GM23248 (cell line): ENCODE measurements at places on chromosomes 7 and 10. TPM values are rescaled to one million over a fixed set of nuclear protein-coding genes. Genes with fewer than 3 reads are reported as not detected.
A peak's percentile ranks its signal among the peaks of the same experiment; 100 is the strongest.

- peak; percentile 86 for DNase-seq
Measured at GRCh38 chr10:126013489-126014281, 117.3 kb downstream of the FANK1 start.

GRCh38 chr7:155860840-155861479, 48.7 kb upstream of the SHH start:
- peak; percentile 13 for DNase-seq

DNA sequence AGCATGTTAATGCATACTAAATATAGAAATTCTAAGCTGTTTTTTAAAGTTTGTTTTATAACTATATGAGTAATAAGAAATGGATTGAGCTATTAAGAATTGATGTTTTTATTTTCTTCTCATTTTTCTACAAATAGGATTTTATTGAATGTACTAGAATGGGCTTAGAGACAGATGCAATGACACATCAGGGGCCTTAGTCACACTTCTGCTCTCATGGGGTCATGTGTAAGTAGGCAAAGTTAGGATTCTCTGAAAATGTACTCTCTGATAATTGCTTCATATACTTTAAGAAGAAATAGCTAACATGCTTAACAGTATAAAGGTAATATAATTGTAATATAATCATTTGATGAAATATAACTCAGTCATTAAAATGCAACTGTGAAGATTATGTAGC, 154.6 kb downstream of the ZNF438 start:
- DNase-seq, result peak; percentile 55

DNA sequence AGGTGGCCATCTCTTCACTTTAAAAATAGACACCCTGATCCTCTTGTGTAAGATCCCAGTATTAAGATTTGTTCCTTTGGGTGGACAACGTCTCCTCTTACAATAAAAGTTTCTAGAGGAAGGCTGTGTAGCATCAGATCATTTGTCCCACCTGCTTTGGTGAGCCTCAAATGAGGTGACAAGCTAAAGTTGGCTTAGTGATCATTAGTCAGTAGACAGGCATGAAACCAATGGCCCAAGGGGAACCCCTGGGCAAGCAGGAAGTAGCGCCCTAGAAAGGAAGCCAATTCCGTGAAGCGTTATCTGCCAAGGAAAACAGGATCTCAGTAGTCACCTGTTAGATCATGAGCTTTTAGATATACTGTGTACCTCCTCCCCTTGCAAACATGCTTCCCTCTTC, 66.8 kb downstream of the PCGF5 start:
- no peak for DNase-seq

DNA sequence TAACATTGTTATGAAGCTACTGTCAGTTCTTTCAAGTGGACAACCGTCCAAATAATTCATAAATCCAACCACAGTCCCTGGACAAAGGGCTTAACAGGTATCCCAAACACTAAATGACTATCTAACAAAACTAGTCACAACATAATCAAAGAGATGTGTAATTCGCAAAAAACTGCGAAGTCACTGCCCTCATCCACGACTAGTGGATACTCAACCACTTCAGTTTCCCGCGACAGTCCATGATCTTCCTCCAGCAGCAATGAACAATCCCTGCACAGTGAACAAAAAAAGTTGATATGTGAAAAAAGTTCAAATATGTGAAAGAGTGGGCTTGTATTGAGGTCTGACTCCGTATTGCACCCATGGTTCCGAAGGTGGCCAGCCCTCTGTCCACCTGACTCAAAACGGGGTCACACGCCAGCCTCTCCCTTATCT, 287 bp downstream of the DCLRE1A start:
- peak; percentile 44 for DNase-seq

DNA sequence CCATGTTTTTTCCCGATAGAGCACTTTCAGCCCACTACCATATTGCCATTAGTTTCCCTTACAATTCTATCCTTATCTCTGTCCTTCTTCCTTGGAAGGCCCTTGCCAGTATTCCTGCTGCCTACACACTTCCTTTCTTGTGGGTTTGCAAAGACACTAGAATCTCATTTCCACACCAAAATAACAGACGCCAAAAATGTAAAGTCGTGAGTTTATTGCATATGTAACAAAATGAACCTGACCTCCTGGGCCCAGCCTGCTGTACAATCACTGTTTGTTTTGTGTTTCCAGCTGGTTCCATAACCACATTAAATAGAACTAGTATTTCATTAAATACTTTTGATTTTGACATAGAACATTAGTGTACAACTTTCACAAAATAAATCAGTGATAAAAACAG, 116.7 kb downstream of the SMURF1 start:
- DNase-seq, result no peak

GRCh38 chr7:158101821-158102450, 485.7 kb downstream of the PTPRN2 start:
- DNase-seq, result no peak

DNA sequence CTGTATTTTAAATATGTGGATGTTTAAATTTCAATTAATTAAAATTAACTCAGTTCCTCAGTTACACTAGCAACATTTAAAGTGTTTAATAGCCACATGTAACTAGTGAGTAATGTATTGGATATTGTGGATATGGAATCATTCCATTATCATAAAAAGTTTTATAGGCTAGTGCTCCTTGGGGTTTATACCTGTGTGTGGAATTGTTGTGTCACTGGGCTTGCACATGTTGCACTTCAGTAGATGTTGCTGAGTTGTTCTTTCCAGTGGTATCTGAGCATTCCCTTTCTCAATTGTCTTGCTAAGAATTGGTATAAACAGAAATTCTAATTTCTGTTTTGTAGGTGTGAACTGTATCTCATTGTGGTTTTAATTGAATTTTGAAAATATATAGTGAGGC, 113.0 kb downstream of the ADK start:
- no peak for DNase-seq

DNA sequence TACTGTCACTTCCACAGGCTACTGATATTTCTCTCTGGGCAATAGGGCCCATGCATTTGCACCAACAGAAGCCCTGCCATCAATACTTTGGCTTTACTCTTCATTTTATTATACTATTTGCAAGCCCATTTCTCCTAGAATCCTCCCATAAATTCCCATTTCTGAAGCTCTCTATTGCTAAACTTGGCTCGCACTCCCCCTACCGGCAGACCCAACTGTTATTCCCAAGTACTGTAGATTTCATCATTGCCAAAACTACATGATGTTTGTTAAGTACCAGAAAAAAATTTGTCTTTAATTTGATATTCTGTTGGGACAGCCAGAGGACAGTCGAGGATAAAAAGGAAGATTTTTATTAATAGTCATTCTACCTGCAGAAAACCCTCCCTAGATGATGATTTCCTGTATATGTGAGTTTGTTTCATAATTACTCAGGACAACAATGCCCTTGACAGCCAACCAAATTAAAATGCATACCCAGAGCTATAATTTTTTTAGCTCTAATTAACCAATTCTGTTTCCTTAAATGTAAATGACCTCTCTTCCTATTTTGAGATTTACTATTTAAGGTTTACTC, 298.6 kb downstream of the REEP3 start:
- DNase-seq, result peak; percentile 83

DNA sequence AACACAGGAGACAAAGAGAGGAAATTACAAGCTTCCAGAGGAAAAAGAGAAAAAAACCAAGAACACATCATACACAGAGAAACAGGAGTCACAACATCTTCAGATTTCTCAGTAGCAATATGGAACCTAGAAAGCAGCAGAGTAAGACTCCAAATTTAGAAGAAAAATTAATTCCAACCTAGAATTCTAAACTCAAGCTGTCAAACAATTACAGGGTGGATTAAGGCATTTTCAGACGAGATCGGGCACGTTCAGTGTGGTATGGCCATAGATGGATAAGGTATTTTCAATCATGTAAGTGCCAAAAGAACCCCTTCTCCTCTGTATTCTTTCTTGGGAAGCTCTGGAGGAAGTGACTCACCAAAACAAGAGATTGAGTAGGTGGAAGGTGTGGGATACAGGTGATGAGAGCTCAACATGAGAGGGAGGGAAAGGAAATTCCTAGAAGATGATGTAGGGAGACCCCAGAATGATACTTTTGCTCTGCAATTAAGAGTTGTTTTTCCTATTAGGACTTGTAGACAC, 51.6 kb downstream of the FAM204A start:
- no peak for DNase-seq

DNA sequence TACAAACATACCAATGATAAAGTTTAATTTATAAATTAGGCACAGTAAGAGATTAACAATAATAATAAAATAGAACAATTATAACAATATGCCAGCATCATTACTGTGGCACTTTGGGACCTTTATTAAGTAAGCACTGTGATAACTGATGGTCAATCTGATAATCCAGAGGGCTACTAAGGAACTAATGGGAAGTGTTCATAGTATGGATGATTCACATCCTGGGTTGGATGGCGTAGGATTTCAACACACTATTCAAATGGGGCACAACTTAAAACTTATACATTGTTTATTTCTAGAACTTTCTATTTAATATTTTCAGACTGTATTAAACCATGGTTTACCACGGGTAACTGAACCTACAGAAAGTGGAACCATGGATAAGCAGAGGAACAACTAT, 90.8 kb downstream of the KIF20B start:
- DNase-seq, result peak; percentile 19

DNA sequence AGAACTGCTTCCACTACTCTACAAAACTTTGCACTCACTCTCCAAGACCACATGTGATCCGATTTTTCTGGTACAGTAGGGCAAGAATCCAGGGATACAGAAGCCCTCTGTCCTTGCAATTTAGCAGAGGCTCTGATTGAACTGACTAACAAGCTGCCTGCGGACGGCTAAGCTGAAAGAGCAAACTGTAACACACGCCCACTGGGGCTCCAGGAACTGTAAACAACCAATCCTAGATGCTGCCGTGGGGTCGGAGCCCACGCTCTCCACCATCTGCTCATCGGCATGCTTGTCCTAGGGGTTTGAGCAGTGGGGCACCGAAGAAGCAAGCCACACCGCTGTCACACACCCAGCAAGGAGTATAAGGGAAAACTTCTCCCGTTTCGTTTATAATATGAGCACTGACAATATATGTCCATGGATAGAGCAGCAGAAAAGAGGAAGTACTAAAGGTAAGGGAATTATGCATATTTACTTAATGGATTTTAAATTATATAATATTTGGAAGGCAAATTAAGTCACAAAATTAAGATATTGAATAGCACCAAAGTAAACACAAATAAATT, 634.4 kb upstream of the POT1 start:
- no peak for DNase-seq

- peak; percentile 73 for DNase-seq
Measured at GRCh38 chr7:95180-95862, 97.0 kb upstream of the FAM20C start.

- no peak for DNase-seq
Measured at GRCh38 chr7:123719197-123719721, 29.5 kb downstream of the WASL start.

DNA sequence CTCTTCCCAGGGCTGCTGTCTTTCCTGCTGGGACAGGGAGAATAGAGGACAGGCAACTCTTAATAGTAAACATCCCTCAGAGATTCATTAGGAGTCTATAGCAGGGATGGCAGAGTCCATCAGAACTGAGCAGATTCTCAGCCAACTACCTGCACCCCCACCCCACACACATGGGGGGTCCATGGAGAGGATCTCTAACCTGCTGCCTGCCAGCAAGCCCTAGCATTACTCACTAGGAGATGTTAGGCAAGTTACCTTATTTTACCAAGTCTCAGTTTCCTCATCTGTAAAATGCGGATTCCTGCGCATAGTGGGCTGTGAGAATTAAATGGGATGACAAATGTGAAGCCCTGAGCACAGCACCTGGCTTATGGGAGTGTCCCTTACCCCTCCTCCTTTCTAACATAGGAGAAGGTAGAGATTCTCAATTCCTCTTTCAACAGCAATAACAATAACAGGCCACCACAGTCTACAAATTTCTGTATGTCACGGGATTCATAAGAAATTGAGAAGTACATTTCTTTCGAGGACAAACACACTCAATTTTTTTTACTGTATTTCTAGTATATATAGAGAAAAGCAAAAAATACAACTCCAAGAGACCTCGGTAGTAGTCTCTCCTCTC, 23.8 kb upstream of the WDR11 start:
- no peak for DNase-seq

DNA sequence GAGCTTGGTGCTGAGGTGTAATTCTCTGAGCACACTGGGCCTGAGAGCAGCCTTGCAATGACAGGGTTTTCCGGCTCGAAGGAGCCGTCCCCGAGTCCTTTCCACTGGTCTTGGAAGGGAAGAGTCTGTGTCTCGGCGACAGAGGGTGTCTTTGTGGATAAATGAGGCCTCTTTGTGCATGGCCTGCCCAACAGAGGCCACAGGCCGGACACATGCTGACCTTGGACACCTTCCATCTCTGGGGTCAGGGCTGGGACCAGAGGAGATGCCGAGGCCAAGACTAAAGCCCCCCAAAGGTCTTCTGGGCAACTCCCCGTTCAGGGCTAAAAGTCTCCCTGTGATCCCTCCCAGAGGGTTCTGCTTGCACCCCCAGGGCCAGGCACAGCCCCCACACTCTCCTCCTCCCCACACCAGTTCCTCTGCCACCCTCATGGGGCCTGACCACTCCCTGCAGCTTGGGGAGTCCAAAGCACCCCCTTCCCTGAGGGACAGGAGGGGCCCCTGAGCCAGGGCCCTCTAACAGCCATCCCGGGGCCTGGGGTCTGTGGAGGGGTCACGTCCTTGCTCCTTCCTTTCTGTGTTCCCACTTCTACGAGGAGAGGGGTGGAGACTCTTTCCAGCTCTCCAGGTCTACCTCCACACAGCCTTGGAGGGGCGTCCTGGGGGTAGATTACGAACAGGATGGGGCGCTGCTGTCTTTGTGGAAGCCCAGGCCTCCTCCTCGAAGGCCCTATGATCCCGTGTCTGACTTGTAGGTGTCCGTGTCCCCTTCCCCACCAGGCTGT, 130.6 kb upstream of the FAM20C start:
- no peak for DNase-seq

GRCh38 chr10:69397972-69398371, 18.7 kb downstream of the TACR2 start:
- DNase-seq, result peak; percentile 39

DNA sequence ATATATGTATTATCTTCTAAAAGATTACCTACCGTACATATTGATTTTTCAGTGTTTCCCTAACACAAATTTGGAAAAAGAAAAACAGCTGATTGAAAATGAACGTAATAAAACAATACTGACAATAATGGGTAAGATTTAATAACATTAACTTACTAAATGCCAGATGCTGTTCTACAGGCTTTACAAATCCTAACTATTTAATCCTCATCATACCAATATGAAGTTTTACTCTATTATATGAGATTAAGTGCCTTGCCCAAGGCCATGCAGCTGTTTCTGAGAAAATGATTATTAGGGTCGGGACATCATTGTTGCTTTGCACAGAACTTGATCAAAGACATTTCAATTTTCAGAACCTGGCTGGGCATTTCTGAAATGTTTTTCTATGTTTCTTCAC, 104.6 kb downstream of the HGF start:
- no peak for DNase-seq

WDR86 gene
- not detected in 2 replicates for polyA plus RNA-seq

ZPBP gene
- polyA plus RNA-seq, result not detected in 2 replicates

OR2A25 gene
- not detected in 2 replicates for polyA plus RNA-seq

COL26A1 gene
- polyA plus RNA-seq, result not detected in 2 replicates

C10orf105 gene
- polyA plus RNA-seq, result 0.06 TPM in 1 of 2 replicates, not detected in the other

DCLRE1C gene
- polyA plus RNA-seq, result 9.8 and 11.3 TPM in 2 replicates

UCN3 gene
- not detected in 2 replicates for polyA plus RNA-seq
